ENCODE measurements at places on chromosomes 1 and 21.
A peak's percentile ranks its signal among the peaks of the same experiment; 100 is the strongest.

DNA sequence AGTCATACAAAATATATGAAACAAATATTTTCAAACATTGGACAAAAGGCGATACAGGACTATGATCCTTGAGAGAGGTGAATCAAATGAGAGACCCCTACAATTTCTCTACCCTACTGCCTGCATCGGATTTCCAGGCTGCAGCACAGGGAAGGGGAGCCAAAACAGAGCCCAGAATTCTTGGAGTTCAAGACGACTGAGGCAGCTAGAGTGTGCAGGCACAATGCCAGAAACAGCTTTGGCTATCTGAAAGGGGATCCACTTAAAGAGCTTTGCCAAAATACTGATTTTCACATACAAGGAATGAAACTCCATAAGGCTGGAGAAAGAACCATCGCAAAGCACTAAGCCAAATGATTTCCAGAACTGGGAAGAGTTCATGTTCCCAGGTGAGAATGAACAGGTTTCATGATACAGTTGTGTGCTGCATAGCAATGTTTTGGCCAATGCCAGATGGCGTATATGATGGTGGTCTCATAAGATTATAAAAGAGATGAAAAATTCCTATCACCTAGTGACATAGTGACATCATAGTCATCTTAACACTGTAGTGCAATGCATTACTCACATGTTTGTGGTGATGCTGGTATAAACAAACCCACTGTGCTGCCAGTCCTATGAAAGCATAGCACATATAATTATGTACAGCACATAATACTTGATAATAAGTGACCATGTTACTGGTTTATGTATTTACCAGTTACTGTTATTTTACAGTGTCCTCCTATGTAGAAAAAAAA lies 77.5 kb downstream of the KCND3 start:
- no peak for DNase-seq

GRCh38 chr1:150567341-150567716 lies 12.1 kb downstream of the MCL1 start:
- DNase-seq, result peak; percentile 61

DNA sequence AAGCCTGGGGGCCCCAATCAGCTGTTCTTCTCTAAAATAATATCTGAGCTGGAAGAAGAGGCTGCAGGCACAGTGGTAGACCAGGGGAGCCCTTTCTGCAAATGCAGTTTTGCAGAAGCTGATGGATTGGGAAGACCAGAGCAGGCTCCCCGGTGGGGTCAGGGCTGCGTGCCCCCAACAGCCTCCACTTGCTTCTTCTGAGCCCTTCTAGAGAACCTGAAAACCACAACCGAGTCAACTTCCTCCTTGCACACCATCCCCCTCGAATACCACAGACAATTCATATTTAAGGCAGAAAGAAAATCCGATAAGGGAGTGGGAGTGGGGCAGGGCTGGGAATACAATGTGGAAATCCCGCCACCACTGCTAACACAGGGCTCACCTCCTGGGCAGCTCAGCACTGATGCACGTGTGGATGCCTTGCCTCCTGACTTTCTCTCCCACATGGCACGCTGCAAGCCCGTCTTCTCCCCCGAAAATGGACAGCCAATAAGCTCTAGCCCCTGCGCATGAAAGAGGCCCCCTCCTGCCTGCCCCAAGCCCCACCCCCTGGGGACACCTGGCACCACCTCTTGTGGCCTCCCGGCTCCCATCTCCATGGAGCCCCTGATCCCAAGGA lies 25.4 kb upstream of the ALDH4A1 start:
- peak; percentile 71 for DNase-seq

- DNase-seq, result no peak
Observed at GRCh38 chr1:89761901-89762300, 58.9 kb upstream of the LRRC8D start.

DNA sequence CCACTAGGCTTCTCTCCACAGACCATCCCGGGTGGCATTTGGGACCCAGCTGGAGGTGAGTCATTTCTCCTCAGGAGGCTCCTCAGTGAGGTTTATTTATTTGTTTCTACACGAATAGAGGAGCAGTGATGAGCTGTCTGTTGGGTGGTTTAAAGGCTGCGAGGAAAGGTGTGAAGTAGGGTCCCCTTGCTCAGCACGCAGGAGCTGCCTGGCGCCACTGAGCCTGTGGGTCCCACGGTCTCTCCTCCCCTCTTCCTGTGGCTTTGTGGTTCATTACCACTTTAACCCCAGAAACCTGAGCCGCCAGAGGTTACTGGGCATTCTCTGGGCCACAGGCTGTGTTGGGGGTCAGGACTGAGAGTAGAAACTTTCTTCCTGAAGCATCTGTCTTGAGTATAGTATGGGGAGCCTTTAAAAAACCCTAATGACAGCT lies 39.9 kb downstream of the IL6R start:
- DNase-seq, result peak; percentile 66

DNA sequence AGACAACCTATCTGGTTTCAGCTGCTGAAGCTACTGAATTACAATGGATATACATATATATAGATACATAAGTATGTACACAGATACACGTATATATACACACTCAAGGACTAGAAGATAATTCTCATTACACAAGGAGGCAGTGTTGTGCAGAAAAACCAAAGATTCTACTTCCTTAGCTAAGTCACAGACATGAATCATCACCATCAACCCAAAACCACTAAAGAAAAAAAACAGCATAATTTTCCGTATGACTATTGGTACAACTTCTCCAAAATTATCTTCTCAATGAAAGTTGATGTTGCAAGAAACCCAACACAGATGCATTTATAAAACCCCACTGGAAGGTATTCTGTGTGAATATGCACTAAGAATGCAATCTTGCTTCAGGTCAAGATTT lies 36.8 kb upstream of the RPF1 start:
- peak; percentile 65 for DNase-seq

GRCh38 chr1:19643602-19644394 lies at the start of gene NBL1:
NBL1 (plus strand) TSS chr1:19644311; CDS start chr1:19655031, 10,720 bp downstream.
- DNase-seq, result peak; percentile 75

DNA sequence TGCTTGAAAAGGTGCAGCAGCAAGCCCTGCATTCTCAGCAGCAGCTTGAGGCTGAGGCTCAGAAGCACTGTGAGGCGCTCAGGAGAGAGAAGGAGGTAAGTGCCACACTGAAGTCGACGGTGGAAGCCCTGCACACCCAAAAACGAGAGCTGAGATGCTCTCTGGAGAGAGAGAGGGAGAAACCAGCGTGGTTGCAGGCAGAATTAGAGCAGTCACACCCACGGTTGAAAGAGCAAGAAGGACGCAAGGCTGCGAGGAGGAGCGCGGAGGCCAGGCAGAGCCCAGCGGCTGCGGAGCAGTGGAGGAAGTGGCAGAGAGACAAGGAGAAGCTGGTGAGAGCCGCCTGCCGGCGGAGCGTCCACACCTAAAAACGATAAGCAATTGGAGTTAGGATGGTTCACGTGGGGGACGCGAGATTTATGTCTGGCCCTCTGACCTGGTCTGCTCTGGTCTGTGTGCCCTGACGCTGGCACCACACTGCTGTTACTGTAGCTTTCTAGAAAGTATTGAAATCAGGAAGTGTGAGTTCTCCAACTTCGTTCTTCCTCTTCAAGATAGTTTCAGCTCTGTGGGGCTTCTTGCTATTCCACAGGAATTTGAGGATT lies 26.7 kb upstream of the DIP2A start:
- DNase-seq, result no peak

- no peak for DNase-seq
Observed at GRCh38 chr1:232788235-232788872, 16.9 kb upstream of the MAP10 start.

DNA sequence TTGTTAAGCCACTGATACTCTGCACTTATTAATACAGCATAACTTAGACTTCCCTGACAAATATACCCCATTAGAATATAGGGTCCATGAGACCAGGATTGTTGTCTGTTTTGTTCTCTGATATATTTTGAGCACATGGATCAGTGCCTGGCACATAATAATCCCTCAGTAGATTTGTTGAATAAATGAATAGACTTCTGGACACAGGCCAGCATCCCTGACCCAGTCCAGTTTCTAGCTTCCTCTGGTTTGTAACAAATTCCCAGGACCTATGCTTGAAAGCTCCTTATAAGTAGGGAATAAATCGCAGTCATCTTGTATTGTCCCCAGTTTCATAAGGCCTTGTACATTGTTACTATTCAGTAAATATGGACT lies 58.2 kb upstream of the GADD45A start:
- DNase-seq, result no peak

DNA sequence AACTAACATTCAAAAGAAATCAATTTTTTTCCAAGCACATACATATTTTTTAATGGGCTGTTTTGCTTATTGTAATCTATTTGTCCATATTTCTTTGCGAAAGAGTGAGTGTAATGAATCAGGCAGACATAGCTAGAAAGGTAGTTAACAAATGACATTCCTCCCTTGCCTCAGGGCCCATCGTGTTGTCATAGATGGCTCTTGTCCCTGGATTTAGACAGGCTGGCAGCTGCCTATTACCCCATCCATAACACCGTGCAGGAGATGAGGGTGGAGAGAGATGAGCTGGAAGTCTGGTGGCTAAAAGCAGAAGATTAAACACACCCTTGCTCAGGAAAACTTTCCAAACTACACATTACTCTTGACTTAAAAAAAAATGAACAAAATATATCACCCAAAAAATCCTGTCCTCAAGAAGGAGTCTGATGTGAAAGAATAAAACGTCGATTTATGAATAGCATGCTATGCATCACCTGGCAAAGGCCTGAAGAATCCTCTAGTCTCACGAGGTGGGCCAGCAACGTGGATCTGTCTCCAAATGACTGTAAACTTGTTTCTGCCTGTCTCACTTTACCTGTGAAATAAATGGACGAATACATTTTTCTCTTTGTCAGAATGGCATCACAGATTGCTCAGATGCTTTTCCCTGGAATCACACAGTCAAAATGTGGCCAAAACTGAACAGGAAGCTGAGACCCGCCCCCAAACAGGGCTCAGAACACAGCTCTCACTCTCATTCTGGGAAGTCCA lies 55.7 kb downstream of the C21orf91 start:
- no peak for DNase-seq

DNA sequence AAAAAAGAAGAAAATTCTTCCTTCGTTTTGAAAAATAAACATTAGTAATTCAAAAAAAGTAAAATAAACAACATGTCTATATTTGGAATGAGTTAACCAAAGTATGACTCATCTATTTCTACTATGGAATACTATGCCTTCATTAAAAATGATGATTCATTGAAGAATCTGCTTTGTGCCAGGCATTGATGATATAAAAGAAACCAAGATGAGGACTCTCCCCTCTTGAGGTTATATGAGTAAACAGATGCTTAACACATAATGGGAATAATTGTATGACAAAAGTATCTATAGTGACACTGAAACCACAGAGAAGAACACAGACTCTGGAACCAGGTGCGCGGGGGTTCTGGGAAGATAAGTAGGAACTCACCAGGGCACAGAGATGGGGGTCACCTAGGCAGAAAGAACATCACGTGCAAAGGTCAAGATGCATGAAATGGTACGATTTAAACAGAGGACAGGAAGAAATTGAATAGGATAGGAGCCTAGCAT lies 18.8 kb downstream of the ELF3 start:
- no peak for DNase-seq

DNA sequence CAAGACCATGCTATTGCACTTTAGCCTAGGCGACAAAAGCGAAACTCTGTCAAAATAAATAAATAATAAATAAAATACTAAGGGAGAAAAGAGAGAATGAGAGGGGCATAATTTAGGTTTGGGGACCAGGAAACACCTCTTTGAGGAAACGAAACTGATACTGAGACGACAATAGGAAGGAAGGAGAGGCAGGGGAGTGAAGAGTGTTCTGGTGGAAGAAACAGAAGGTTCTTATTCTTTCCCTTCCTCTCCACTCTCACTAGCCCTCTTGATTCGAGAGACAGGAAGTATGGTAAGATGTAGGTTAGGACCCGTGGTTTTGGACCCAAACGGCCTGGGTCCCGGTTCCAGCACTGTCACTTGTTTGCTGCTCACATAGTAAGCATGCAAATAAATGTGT lies 1.6 kb upstream of the NKAIN1 start:
- DNase-seq, result no peak

GRCh38 chr1:40896482-40896881 lies 34.3 kb upstream of the CITED4 start:
- no peak for DNase-seq

DNA sequence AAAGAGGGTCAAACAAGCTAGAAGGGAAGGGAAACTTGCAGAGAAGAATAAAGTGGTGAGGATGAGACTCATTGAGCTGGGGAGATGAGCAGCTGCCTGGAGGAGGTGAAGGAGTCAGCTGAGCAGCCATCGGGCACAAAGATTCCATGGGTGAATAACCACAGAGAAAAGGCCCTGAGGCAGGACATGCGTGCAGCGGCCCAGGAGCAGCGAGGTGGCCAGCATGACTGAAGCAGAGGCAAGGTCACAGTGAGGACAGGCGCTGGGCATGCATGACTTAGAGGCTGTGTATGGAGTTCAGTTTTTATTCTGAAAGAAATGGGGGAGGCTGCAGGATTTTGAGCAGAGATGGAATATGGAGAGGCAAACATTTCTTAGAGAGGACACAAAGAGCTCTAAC lies 24.9 kb downstream of the OLFML2B start:
- no peak for DNase-seq

DNA sequence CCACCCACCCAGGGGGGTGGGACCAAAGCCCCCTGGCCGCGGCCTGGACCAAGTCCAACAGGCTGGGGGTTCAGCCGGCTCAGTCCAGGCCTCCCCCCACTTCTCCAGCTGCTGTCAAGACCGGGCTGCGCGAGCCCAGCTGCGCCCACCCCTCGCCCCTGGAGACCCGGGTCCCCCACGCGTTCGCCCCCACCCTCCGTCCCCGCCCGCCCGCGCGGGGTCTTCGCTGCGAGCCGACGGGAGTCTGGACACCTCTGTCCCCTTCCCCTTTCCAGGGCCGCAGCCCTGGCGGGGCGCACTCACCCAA lies 253 bp downstream of the RAP1GAP start:
- DNase-seq, result no peak

DNA sequence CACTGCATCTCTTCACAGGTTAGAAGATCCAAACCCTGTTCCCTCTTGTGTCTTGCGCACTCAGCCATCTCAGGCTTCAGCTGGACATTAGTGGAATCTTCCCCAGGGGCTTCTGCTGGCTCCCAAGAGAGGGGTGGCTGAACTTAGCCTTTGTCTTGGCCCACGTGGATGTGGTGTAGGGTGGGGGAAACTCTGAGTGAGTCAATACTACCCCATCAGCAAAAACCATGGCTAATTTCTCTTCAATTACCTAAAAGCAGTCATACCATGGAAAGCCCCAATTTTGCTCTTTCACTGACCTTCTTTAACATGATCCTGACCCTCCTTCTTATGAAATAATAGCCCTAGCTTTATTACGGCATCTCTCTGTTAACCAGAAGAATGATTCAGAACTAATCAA lies 72.5 kb upstream of the RAB3GAP2 start:
- DNase-seq, result peak; percentile 18

DNA sequence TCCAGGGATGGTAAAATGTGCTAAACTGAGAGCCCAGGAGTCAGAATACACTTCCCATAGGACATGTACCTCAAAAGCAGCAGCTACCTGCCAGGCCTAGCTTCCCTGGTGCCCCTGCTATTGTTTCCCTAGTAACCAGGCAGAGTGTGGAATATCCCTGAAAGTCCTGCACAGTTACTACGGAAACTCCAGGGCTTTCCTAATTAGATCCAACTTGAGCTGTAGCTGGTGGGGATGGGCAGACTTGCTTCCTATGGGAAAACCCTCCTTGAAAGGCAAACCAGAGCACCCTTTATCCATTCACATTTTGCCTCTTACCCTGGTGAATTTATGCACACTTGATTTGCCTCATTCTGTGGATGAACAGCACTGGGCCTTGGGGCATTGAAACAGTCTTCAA lies 559.9 kb upstream of the PBX1 start:
- DNase-seq, result no peak
